Suprapubic skin (tissue), 4 donors: ENCODE measurements at places on chromosomes 2 and 18.

GRCh38 chr2:119638685-119639554 is 40.1 kb upstream of the TMEM177 start:
- no peak for DNase-seq

- no peak for DNase-seq
These were observed 95.6 kb upstream of the THOC1 start for GRCh38 chr18:363301-364085.

GRCh38 chr2:28357948-28358667 is 34.5 kb upstream of the FOSL2 start:
- no peak for DNase-seq

GRCh38 chr2:214671319-214671885 is 138.1 kb downstream of the BARD1 start:
- no peak for DNase-seq

- DNase-seq = no peak
These were observed 40.3 kb downstream of the ZEB2 start for GRCh38 chr2:144479659-144480058.

GRCh38 chr2:222912117-222912516 is 51.3 kb downstream of the ACSL3 start:
- no peak for DNase-seq

- DNase-seq = no peak
These were observed 26.5 kb downstream of the CRACDL start for GRCh38 chr2:98909317-98910211.

DNA sequence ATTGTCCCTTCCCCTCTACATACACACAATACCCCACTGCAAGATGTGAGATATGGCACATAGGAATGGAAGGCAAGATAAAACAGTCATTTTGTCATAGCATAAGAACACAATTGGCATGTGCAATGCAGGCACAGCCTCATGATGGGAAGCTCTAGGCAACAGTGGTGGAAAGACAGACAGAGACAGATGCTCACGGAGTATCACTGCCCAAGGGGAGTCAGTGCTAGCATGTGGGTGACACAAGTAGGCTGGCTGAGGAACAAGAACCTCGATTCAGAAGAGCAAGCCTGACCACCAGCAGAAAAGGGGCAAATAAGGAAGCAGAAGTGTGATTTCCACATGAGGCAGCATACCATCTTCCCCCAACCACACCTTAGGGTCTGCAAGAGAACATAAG is 323.6 kb downstream of the PAX3 start:
- no peak for DNase-seq

DNA sequence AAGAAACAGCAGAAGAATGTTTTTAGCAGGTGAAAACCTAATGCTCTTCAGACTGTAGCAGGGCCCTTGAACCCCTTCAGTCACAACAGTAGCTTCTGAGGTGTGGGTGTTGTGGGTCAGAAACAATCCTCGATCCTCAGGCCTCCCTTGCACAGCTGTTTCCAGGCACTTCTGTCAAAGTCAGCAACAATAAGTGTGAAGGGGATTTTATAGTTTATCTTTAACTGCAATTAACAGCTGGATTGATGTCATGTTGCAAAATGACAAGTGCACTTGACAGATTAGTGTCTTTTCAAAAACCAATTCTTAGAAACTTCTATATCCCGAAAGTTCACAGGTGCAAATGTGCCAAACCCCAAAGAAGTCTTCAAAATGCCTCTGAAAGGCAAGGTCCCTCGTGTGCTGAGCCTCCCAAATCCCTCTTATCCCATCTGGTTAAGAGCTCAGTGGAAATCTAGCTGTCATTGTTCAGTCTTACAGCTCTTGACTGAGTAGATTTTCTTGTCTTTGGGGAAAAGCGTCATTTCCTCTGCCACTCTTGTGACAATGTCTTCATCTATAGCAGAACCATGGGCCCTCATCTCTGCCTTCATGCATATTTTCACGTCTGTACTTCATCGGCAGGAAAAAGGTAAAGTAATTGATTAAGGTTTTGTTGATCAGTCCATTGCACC is 29.6 kb downstream of the M1AP start:
- DNase-seq = no peak

GRCh38 chr2:112340475-112341267 is 65.3 kb downstream of the ZC3H6 start:
- no peak for DNase-seq

GRCh38 chr18:75108579-75109318 is 100.2 kb downstream of the PTGR3 start:
- no peak for DNase-seq

- no peak for DNase-seq
These were observed 132.4 kb upstream of the CAVIN2 start for GRCh38 chr2:191979221-191979730.

- no peak for DNase-seq
These were observed 88.6 kb upstream of the EML6 start for GRCh38 chr2:54634564-54635511.

DNA sequence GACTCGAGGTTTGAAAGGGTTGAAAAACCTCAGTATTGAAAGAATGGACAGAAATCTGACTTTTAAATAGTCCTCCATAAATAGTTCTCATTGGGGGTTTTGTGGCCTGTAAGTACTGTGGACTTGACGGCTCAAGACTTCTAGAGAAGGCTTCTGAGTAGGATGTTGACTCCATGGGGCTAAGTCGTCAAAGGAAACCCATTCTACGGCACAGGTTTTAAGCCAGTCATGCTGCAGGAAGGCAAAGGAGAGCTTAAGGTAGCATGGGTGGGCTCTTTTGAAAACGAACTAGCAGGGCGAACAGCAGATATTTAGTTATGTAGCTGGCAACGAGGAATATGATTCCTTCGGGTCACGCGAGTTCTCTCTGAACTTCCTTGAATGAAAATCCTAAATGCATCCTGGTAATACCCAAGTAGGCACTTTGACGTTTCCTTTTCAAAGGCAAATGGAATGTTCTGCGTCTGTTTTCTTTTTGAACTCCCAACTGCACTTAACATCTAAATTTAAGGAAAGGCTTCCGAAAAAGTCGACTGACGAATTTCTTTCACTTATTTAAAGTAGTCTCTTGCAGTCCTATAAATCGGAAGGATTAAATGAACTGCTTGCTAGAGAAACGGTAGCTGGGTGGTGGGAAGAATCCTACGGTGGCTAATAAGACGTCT is 1.1 kb upstream of the NEDD4L start:
- DNase-seq = no peak

GRCh38 chr2:64722291-64723044 is 68.8 kb upstream of the SERTAD2 start:
- no peak for DNase-seq

DNA sequence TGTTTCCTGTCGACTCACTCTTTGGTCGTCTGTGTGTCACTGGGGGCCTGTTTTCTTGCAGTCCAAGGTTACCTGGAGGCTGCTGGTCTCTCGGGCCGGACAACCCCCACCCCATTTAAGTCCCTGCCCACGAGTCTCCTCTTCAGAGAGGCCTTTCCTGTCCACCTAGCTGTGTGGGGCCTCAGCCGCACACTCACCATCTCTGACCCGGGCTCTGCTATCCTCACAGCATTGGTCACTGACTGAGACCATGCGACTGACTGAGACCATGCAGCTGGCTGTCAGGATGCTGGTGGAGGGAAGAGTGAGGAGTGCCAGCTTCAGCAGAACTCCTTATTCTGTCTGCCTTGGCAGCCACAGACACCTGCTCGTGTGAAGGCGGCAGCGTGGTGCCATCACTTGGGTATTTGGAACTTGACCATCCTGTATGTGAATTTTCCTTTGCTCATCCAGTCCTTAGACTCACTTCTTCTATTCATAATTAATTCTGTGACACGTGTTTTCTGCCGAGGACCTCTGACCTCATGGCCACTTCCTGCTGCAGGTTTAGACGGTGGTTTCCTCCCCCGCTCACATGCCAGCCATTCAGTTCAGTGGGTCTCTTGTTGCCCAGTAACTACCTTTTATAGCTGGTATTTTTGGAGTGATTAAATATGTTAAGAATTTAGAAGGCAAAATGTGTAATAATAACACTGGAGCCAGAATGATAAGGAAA is 47.5 kb upstream of the ASB1 start:
- no peak for DNase-seq

DNA sequence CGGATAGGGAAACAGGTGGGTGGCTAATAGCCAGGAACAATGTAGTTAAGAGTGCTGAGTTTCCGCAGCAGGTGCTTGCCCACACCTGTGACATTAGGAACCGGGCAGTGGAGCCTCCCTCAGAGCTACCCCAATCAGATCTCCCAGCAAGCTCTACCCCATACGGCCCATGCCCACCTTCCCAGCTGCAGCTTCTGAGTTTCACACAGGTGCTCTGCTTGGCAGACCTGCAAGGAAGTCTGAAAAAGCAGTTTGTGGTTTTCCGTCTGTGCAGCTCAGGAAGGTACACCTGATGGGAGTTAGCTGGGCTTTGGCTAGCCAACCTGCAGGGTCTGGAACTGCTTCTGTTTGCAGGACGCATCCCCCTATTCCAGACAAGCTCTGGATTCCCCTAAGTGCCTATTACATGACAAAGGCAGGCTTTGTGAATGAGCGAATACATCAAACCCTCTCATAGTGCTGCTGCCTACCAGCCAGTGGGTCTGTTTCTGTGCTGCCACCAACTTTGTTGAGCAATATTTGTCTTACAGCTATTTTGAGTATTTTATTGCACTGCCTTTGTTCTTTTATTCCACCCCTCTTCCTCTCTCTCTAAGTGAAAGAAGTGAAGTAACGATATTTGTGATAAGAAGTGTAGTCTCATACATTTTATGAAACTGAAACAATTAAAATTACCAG is 24.7 kb upstream of the CEP68 start:
- DNase-seq = no peak
